T-helper 17 cell (primary cell): ENCODE measurements at places on chromosomes 11 and 22. TPM values are rescaled to one million over a fixed set of nuclear protein-coding genes. Genes with fewer than 3 reads are reported as not detected.

The ABTB2 gene
- 0.55 TPM for total RNA-seq

The SPTBN2 gene
- total RNA-seq, result 0.23 TPM

The TOLLIP gene
- total RNA-seq, result 40.2 TPM

The TENM4 gene
- total RNA-seq, result 0.97 TPM

The DNHD1 gene
- 39.9 TPM for total RNA-seq

The OSBP2 gene
- total RNA-seq, result 9.4 TPM

The FGF19 gene
- not detected for total RNA-seq

GRCh38 chr22:31449506-31449905 lies 40.1 kb downstream of the EIF4ENIF1 start:
- no peak for DNase-seq

GRCh38 chr22:33271390-33272161 lies 213.4 kb upstream of the SYN3 start:
- no peak for DNase-seq

GRCh38 chr11:63493127-63493526 lies 2.2 kb upstream of the PLAAT5 start:
- DNase-seq, result no peak

DNA sequence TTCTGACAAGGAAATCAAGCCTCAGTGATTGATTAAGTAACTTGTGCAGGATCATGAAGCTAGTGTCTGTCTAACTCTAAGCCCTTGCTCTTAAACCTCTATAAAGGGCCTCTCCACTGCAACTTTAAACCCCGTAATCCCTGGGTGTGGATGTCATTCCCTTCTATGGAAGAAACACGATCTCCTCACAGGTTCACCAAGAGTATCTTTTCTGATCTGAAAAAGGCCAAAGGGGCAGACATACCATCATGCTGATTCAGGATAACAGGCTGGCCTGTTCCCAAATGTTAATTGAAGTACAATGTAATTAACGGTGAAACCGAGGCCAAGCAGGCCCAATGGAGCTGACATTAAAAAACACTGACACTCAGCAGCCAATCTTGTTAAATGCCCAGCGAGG lies 17.1 kb downstream of the TTC12 start:
- DNase-seq, result no peak

DNA sequence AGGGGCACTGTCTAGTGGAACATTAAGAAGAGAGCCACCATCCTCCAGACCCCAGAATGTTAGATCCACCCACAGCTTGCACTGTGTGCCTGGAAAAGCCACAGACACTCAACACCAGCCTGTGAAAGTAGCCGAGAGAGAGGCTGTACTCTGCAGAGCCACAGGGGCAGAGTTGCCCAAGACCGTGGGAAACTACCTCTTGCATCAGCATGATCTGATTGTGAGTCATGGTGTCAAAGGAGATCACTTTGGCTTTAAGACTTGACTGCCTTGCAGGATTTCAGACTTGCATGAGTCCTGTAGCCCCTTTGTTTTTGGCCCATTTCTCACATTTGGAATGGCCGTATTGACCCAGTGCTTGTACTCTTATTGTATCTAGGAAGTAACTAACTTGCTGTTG lies 115.9 kb upstream of the CCDC179 start:
- no peak for DNase-seq

DNA sequence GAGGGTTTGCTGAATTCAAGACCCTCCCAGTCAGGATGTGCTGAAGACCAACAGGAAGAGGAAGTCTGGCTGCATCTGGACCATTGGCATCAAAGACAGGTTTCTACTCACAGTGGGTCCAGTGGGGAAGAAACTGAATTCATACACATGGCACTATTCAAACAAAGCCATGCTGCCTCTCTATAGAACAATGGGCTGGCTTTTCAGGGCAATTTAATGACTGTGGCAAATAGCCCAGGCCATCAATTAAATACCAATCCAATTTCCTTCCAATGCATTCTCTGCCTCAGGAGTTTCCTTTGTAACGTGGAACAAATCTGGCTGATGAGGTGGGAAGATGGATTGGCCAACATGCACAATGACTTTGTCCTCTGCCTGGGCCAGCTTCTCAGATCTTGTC lies 98.6 kb downstream of the SEZ6L start:
- no peak for DNase-seq

- no peak for DNase-seq
Measured at GRCh38 chr11:1102996-1103395, 28.3 kb downstream of the MUC2 start.

GRCh38 chr22:33803371-33804282 lies 116.6 kb downstream of the LARGE1 start:
- DNase-seq, result no peak

GRCh38 chr22:29050457-29050856 lies 11.2 kb downstream of the C22orf31 start:
- DNase-seq, result no peak

DNA sequence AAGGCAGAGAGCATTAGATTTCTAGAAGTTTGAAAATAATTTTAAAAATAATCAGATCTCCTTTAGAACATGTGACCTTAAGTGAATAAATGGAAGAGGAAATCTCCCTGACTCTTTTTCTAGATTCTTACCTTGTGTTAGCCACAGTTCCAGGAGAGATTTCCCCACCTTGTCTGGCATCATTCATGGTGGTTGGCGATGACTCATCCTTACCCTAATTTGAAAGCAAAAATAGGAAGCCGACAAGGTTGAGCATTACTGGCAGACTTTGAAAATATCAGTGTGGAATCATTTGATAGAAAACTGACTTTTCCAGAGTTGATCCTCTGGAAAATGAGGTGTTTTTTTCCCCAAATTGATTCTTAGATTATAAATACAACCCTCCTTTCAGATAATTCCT lies 48.1 kb downstream of the CNTN5 start:
- DNase-seq, result no peak

- no peak for DNase-seq
Measured at GRCh38 chr22:36081023-36081431, 52.4 kb upstream of the RBFOX2 start.

- no peak for DNase-seq
Measured at GRCh38 chr22:17205432-17205831, 13.8 kb downstream of the ADA2 start.
